Hematopoietic multipotent progenitor cell treated with erythropoietin and hydrocortisone succinate and interleukin-3 and kit ligand, for 8 days (in vitro differentiated cells): ENCODE measurements at places on chromosomes 5 and 9.

DNA sequence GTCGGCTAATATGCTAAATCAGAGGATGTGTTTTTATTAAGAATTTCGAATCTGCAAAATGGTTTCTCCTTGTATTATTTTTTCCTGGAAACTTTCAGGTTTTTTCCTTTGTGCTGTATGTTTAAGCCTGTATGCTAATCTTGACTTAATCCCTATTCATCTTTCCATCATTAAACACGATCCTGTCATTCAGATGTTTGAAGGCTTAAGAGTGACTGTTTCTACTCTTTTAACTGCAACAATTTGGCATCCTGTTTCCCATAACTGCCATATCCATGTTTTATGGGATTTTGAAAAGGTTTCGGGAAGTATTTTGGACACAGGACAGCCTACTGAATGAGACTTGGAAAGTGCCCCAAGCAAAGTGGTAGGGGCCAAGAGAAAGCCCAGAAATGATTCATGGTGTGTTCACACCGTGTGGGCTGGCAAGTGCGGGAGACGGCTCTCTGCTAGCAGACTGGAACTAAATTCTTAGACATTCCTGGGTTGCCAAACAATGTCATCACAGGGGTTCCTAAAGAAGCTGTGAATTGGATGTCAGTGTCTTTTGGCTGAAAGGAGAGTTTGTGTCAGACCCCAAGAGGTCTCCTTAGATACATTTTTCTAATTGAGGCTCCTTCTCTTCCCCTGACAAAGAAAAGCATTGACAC lies 125.4 kb upstream of the ADAMTS16 start:
- DNase-seq, result no peak

GRCh38 chr9:76820431-76820830 lies 56.2 kb downstream of the PCA3 start:
- DNase-seq, result no peak

DNA sequence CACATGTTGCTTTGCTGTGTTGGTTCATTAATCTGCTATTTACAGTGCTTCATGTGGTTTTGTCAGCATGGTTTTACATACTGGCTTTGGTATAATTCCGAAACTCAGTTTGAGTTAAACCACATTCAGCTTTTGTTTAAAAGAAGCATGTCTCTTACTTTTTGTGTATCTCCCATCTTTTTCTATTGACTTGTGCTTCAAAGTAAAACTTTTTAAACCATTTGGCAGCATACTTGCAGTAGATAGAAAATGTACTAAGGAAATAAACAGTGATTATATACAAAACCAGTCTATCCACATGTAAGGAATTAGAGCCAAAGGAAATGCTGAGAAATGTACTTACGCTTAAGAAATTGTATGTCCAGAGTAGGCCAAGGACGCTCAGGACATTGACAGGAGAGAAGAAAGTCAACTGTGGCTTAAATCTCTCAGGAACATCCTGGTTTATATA lies 286.9 kb downstream of the ARHGEF28 start:
- no peak for DNase-seq

DNA sequence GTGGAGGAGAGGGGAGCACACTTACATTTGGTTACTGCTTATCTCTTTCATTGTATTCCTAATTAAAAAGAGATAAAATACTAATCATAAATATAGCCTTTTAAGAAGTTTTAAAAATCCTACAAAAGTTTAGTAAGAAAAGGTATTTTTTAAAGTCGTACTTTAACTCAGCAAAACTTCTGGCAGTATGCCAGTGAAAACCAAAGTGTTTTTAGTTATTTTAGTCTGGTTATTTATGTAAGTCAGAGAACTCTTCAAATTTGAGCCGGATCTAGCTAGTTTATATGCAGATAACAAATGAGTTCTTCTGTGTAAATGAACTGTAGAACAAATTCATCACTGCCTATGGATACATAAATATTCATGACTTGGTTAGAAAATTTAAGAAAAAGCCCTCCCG lies 36.5 kb upstream of the ANKDD1B start:
- no peak for DNase-seq

- no peak for DNase-seq
Measured at GRCh38 chr5:123636006-123636405, 124.0 kb downstream of the CSNK1G3 start.

DNA sequence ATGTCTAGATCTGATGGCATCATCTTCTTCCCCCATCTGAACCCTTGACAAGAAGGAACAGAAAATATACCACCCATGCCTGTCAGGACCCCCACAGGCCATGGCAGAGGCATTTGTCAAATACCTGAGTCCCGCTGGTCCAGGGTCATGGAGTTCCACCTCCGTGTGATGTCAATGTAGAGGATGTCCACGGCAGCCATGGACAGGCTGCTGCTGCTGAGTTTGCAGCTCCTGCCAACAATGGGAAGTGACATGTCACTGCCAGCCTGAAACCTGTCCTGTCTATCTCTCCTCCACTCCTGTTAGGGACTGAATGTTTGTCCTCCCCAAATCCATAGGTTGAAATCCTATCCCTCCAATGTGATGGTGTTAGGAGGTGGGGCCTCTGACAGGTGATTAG lies 208.8 kb downstream of the DAB2IP start:
- no peak for DNase-seq

- no peak for DNase-seq
Measured at GRCh38 chr5:96408210-96408777, 24.8 kb downstream of the PCSK1 start.

GRCh38 chr5:153088538-153088937 lies 401.9 kb upstream of the GRIA1 start:
- no peak for DNase-seq

DNA sequence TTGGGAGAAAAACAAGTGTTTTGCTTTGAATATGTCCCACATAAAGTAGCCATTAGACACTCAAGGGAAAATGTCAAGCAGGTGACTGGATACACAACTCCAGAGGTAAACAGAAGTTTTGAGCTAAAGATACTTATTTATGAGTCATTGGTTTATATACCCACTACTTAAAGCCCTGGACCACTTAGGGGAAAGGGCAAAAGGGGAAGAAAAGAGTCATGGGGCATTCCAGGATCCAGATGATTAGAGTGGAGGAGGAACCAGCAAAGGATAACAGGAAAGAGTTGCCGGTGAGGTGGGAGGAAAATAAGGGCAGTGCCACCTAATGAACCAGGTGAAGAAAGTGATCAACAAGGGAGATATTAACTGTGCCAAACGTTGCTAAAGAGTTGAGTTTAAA lies 254.2 kb upstream of the NR4A3 start:
- no peak for DNase-seq

DNA sequence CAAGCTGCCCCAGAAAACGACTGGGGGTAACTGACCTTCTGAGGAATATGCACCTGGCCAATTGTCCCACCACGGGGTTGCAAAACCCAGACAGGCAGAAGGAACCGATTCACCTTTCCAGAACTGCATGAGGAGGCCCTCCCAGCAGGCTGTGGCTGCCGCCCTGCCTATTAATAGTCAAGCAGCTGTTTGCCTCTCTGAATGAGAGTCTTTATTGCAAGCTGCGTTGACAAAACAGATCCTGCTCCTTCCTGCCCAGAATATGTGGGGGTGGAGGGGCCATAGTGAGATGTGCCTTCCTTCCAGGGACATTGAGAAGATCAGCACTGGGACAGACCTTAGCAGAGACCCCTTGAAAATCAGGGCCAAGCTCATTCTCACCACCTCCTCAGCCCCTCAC lies 18.3 kb upstream of the TCOF1 start:
- DNase-seq, result no peak

- peak; percentile 73 for DNase-seq
Measured at GRCh38 chr9:129102791-129103594, 7.6 kb downstream of the CRAT start.

- DNase-seq, result no peak
Measured at GRCh38 chr9:79551994-79552393, 19.8 kb upstream of the TLE4 start.

- no peak for DNase-seq
Measured at GRCh38 chr5:170159101-170159698, 53.5 kb downstream of the FOXI1 start.

DNA sequence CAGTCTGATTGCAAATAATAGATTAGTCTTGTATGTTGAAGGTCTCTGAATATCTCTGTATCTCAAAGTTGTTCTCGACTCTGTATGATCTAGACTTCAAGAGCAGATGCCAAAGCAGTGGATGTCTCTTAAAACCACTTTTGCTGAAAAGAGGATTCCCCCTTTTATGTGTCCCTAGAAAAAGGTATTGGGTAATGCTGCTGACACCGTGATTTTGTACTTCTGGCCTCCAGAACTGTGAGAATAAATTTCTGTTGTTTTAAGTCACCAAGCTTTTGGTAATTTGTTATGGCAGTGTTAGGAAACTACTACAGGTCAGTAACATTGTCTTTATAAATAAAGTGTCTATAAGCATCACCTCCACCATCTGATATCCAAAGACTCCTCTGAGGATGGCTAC lies 85.3 kb upstream of the PIK3R1 start:
- DNase-seq, result no peak

- DNase-seq, result no peak
Measured at GRCh38 chr9:371349-371748, 156.7 kb downstream of the DOCK8 start.

- no peak for DNase-seq
Measured at GRCh38 chr5:14373685-14374084, 207.9 kb upstream of the OTULINL start.

GRCh38 chr5:153957205-153957604 lies 81.5 kb downstream of the FAM114A2 start:
- no peak for DNase-seq

DNA sequence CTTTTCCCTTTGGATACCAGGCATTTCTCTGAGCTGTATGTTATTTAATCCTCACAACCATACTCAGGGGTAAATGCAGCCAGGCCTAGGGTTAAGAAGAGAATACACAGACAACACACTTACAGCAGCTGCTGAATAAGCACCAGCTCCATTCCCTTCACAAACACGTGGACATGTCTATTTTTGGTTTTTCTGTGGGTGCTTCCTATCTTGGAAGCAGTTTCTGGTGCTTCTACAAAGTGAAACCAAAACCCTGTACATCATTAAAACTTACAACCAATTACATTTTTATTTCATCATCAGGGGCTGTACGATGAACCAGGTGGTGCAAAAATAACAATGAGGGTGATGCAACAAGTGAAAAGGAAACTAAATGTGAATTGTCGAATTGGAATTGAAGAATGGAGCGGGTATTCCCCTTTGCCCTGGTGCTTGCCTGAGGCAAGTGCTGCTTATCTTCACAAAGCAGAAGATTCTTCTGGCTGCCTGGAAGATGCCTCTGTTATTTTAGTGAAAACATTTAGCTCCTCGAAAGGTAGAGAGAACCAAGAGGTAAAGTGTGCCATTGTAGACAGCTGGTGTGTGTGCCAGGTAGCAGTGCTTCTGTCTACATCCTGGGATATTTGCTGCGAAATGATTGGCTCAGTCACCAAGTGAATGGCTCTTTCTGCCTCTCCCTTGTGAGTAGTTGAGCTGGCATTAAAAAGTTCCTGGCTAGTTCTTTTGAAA lies 18.6 kb upstream of the IFNB1 start:
- peak; percentile 86 for DNase-seq

GRCh38 chr5:67960939-67961338 lies 254.6 kb upstream of the PIK3R1 start:
- DNase-seq, result no peak

GRCh38 chr5:116137544-116138378 lies 52.9 kb downstream of the COMMD10 start:
- DNase-seq, result peak; percentile 72

DNA sequence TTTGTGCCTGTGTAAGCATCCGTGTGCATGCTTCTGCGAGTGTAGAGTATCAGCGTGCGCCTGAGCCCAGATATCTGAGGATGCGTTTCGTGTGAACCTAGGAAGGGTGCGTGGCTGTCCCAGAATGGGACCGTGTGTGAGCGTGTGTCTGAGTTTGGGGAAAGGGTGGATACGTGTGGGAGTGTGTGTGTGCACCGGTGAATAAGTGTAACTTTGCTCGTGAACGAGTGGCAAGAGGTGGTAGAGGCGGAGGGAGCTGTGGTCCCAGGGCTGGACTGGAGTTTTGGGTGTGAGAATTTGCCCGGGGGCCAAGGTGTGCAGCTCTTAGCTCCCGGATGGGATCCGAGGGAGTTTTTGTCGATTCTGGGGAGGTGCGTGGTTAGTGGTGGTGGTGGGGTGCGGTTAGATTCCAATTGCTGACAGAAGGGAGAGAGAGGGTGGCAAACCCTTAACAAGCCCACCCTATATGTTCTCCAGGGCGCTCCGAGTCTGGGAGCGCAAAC lies 686 bp upstream of the COL27A1 start:
- DNase-seq, result no peak

DNA sequence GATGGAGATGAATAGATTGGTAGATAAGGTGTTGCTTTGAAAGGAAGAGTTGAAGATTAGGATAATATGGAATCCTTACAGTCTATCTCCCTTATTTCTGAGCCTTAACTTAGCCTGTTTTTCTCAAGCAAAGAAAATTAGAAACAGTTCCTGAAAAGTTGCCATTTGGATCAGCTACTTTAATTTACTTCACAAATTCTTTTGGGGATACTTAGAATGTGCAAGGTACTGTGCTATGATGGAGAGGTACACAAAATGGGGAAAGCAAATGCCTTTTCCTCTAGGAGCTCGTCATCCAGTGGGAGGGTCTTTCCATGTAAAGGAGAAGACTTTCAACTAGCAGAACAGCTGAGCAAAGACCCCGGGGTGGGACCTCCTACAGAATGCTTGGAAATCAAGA lies 51.1 kb upstream of the SMARCA2 start:
- no peak for DNase-seq

DNA sequence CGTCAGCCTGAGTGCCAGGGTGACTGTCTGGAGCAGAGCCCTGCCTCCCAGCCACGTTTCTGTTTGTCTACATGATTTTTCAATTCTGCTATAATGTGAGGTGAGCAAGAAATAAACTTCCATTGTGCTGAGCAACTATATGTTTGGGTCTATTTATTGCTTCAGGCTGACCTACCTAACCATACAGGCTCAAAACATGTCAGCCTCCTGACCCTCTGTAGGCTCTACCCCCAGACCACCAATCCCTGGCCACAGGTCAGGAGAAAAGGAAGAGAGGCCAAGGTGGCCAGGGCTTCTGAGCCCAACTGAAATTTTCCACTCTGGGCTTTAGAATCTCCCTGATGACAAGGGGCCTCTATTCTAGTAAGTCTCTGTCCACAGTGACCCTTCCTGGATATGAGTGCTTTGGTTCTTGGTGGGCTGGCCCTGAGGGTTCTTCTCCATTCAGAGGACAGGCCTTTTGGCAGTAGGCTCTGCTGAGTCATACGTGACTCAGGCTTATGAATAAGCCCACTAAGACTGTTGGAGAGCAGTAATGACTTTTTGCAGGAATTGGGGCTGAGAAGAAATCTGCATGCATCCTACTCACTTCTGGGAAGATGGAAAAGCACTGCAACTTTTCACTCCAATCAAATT lies 117.2 kb upstream of the TBCA start:
- peak; percentile 82 for DNase-seq

- DNase-seq, result no peak
Measured at GRCh38 chr5:163424836-163425235, 12.6 kb upstream of the CCNG1 start.

DNA sequence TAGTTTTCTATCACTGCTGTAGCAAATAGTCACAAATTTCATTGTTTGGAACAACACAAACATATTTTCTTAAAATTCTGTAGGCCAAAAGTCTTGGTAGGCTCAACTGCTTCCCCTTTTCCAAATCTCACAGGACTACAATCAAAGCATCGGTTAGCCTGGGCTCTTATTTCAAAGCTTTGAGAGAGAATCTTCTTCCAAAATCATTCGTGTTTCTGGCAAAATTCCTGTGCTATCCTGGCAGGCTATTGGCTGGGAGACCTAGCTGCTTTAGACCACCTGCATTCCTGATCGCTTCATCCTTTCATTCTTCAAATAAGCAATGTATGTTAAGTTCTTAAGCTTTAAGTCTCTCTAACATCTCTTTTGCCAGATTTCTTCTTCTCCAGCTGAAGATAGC lies 629.8 kb upstream of the CDH18 start:
- DNase-seq, result no peak
